ENCODE measurements at places on chromosomes 16 and 17.

DNA sequence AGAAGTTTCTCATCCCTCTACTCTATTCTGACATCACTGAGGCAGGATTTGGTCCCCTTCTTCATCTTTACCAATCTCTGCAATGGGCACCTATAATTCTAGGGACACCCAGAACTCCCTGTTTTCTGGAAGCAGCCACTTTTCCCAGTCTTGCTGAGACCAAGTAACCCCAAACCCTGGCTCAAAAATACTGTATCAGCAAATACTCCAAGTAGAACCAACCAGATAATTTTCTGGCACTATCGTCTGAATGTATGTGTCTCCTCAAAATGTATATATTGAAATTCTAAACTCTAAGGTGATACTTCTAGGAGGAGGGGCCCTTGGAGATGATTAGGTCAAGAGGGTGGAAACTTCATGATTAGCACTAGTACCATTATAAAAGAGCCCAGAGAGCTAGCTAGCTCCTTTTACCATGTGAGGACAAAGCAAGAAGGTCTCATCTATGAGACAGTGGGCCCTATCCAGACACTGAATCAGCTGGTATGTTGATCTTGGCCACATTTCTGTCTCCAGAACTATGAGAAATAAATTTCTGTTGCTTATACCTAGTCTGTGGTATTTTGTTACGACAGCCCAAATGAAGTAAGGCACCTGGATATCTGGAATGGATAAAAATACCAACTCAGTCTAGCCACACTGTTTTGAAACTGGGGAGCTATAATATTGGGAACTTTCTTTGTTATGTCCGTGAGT is 464.4 kb downstream of the CDH11 start:
- no peak for DNase-seq

GRCh38 chr16:17395849-17396480 is 74.8 kb downstream of the XYLT1 start:
- no peak for DNase-seq

DNA sequence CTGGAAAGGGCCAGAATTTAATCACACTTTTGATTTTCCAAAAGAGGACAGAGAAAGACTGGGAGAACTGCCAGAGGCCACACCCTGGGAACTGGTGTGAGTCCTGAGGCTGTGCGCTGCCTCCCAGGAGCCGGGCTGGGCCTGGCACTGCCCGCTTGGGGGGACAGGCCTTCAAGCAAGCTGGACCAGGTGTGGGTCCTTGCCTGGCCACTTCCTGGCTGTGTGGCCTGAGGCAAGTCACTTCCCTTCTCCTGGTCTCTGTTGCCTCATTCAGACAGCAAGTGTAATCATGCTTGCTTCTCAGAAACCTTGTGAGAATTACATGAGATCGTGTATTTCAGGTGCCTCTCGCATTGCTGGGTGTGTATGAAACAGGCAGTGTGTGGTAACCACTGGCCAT is 143.0 kb downstream of the SNX29 start:
- no peak for DNase-seq

GRCh38 chr17:79976451-79976850 is 59.2 kb downstream of the TBC1D16 start:
- no peak for DNase-seq

DNA sequence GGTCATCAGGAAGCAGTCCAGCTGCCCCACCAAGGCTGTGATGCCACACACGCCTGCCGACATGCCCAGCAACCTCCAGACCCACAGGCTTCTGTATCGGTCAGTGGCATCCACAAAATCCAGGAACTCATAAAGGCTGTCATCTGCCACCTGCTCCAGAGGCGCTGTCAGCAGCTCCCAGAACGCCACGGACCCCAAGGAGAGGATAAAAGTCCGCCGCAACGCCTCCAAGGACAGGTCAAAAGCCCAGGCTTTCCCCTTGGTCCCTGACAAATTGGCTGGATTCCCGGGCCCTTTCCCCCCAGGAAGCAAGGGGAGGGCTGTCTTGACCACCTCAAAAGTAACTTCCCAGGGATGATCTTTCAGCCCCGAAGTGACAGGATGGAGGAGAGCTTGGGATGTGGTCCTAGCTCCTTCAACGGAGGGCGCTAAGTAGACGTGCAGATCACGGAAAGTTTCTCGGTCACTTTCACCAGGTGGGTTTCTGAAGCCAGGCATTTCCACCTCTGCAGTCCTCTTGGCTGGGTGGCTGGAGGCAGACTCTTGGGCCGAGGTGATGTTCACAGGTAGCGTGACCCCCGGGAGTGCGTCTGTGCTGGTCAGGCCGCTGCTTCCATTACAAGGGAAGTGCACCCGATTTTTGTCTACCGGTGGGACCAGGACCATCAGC is 854 bp downstream of the MFSD6L start:
- DNase-seq = no peak

- DNase-seq = no peak
These were observed 1.4 kb downstream of the NSMCE1 start for GRCh38 chr16:27267037-27267677.

DNA sequence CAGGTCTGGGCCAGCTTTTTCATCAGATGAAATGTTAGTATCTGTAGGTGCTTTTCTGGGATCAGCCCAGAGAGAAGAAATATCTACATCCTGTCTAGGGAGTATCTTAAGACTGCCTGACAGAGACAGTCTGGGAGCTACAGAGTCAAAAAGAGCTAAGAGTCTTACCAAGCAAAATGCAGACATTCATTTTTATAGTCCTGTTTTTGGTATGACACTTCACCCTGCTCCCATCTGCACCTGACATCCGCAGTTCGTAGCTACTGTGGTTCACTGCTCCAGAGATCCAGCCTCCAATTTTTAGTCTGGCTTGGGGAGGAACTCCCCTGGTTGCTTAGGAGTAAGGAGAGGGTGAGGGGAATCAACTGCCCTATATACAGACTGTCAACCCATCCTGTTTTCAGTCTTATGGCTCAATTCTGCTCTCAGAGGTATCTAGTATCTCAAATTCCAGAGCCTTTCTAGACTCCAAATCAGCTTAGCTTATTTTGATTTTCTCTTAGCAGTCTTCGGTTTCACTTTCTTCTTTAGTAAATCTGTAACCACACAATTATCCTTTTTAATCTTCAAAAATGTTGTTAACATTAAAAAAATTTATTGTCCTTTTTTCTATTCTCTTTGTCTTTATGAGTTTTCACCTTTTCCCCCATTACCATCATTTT is 97.8 kb downstream of the TMEM100 start:
- no peak for DNase-seq

GRCh38 chr17:64537488-64537887 is 30.7 kb downstream of the CEP95 start:
- no peak for DNase-seq

DNA sequence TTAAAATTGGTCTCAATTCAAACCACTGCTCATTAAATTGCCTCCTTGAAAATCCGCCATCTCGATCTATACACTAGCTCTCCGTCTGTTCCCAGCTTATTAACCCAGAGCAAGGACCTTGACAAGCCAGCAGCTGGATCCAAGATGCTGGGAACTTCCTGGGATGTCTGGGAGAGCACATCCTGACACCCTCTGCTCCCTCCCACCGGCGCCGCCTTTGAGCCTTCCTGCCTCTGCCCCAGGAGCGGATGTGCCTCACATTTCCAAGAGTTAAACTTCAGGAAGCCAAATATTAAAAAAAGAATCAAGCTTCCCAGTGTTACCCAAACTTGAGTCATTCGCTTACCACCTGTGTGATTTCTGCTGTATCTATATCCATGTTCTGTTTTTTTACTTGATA is 107.9 kb downstream of the HAPSTR1 start:
- DNase-seq = no peak

DNA sequence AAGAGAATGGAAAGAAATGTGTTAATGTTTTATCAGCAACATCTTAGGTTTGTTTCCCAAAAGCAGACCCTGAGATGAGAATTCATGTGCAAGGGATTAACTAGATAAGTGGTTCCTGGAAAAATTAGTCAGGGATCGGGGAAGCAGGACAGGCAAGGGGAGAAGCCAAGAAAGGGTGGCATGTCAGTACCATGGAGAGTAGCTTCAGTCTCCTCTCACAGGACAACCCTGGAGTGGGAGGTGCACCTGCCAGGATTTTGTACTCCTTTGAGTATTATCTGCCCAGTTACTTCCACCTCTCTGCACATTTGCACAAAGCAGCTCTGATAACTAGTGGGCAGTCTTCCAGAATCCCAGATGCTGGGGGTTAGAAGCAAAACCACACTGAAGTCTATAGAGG is 117.0 kb downstream of the RGS9 start:
- no peak for DNase-seq

GRCh38 chr16:9102943-9103342 is 11.5 kb downstream of the HAPSTR1 start:
- DNase-seq = no peak

GRCh38 chr16:69340095-69340644 is 598 bp downstream of the NIP7 start:
- DNase-seq = no peak

DNA sequence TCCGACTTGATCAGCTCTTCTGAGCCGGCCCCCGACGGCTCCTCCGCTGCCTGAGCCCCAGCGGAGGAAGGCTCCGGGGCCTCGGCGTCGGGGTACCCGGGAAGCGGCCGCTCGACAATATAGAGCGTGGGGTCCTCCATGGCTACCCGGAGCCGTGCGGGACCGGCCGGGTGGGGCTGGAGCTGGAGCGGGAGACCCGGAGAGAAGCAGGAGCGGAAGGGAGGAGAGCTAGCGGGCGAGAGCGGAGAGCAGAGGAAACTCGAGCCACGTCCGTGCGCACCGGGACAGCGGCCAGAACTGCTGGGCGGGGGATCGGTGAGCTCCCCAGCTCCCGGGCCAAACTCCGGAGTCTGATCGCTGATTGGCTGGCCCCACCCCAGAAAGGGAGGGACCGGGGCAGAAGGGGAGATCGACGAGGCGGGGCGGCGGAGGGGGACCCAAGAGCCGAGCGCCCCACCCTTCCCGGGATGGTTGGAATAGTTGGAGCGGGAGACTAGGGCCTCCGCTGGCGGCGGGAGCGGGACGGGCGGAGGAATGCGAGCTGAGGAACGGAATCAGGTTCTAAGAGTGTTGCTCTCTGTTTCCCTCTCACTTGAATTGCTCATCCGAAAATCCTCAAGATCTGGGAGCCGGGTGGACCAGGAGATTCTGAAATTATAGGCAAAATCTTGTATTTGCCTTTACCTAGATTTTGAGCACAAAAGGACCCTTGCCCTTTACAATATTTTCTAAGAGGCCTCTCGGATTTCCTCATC is at the start of gene CAVIN1:
Gene CAVIN1 (minus strand): TSS at position 299 of the 755 bp plus-strand sequence. CDS start 159 bp downstream, at position 140.
- no peak for DNase-seq

DNA sequence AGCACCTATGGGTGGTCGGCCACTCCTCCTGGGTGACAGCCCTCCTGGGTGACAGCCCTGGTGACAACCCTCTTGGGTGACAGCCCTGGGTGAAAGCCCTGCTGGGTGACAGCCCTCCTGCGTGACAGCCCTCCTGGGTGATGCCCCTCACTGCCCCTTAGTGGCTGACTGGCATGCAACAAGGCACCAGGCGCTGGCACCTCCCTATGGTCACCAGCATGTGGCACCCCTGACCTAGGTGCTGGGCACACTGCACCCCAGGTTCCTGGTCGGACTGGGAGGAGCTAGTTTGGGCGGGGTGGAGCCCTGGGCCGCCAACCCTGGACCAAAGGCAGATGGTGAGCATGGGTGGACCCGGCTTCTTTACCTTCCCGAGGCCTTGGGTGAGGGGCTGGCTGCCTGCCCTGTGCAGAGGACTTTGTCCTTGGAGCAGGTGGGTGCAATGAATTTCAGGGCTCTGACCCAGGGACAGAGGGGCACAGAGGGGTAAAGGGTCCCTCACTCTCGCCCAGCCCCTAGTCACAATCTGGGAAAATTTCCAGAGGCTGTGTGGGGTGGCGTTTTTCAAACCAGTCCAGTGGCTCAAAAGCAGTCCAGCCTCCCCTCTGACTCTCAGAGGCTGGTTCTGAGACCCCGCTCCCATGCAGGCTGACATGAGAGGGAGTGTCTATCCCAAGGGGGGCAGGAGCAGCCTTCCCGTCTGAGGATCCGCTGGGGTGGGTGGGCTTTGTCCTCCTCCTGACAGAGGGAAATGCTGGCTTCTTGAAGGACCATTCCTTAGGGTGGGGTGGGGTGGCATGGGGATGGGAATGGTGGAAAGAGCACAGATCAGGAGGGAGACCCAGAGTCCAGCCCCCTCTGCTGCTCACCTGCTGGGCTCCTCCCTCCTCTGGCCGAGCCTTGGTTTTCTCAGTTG is 25.9 kb upstream of the TNFRSF13B start:
- no peak for DNase-seq

DNA sequence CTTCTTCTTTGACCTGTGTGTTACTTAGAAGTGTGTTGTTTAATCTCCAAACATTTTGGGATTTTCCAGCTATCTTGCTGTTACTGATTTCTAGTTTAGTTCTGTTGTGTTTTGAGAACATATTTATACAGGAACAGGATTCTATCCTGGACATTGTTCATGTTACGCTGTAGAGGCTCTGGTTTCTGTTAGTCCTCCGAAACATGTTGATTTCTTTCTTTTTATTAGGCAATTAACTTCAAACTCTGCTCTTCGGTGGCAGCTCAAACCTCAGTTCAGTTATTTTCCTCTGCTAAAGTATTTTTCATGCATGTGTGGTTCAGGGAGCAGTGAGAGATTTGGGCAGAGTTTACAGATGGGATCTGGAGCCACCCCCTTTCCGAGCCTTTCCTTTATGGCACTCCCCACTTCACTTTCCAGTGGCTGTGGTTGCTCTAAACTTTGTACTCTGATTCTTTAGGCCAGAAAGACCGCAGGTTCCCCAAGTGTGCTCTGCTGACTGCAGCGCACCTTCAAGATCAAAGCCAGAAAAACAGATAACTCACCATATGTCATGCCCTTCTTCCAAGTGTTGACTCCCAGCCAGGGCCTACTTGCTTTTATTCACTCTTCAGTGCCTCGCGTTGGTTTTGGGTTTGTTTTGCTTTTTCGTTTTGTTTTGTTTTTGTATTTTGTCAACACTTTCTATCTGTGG is 77.6 kb upstream of the KSR1 start:
- DNase-seq = no peak

Data from SIG-M5 (cell line).